NCI-H187 treated with DMSO at 0.1 percent for 48 hours (cell line): ENCODE measurements at places on chromosomes 12 and 14.

GRCh38 chr14:72856530-72857266, 37.2 kb downstream of the DPF3 start:
- no peak for DNase-seq

DNA sequence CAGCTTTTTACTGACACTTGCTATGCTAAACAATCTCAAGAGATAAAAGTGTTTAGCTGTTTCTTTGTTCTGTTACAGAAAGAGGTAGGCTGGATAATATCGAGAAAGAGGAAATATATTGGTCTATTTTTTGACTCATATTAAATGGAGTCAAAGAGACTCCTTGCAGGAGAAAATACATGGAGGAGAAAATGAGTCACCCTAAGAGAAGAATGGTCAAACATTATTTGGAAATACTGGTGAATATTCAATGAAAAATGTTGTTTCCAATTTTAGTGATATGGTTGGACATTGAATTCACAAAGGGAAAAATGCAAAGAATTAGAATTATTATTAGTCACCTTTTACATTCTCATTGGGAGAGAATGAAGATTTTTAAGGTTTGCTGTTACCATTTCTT, 3.2 kb downstream of the KCNJ8 start:
- DNase-seq: no peak

DNA sequence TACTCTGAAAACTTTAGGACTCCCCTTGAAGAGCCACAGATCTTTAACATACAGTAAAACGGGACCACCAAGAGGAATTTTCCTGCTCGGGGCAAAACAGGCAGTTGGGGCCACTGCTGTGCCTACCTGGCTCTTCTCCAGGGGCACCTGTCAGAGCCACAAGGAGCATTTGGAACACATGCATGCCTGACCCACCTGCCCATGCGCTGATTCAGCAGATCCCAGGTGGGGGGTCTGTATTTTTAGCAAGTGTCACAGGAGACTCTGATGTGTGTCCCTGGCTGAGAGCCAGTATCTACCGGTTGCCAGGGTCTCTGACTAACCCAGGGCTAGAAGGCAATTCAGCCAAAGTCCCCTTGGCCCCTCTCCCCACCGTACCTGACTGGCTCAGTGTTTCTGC, 6.5 kb downstream of the CTDSP2 start:
- no peak for DNase-seq

- no peak for DNase-seq
Measured at GRCh38 chr12:23564451-23565152, 384.9 kb downstream of the SOX5 start.

GRCh38 chr14:69615121-69615495, 3.7 kb downstream of the SUSD6 start:
- DNase-seq: no peak

DNA sequence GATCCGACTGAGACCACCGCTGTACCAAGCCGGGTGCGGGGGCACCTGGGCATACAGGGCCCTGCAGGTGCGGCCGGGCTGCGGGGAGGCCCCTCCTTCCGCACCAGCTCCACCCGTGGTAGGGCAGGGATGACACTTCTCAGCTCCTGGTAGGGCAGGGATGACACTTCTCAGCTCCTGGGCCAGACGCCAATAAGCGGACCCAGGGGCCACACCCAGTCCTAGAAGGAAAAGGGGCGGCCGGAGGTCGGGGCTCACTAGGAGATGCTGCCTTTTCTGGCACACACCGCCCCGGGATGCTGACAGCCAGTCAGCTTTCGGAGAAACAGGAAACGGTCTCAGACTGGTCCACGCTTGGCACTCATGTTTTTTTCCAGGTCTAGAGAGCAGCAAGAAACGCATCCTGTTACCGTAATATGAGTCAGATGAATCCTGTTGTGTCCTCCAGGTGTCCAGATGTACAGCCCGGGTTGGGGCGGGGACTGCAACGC, 34.8 kb downstream of the NFKBIA start:
- peak; percentile 68 for DNase-seq

DNA sequence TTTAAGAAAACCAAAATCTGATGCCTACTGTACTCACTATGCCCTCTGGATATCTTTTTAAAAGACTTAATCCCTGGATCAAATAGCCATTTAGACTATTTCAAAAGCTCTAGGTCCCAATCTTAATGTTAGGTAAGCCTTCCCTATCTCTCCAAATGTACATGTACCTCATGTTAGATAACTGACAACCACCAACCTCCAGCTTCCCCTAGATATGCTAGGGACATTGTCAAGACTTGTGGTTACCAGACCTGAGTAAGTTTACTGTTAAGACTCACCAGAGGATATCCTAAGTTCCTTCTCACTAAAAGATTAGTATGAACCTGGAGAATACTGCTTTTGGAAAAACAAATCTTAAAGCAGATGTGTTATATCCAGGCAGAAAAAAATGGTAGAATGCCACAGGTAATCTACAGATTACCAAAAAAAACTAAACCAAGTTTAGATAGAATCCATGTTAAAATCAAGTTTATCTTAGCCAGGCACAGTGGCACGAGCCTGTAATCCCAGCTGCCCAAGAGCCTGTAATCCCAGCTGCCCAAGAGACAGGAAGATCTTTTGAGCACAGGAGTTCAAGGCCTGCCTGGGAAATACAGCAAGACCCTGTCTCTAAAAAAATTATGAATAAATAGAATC, 9.7 kb downstream of the NAP1L1 start:
- DNase-seq: no peak

DNA sequence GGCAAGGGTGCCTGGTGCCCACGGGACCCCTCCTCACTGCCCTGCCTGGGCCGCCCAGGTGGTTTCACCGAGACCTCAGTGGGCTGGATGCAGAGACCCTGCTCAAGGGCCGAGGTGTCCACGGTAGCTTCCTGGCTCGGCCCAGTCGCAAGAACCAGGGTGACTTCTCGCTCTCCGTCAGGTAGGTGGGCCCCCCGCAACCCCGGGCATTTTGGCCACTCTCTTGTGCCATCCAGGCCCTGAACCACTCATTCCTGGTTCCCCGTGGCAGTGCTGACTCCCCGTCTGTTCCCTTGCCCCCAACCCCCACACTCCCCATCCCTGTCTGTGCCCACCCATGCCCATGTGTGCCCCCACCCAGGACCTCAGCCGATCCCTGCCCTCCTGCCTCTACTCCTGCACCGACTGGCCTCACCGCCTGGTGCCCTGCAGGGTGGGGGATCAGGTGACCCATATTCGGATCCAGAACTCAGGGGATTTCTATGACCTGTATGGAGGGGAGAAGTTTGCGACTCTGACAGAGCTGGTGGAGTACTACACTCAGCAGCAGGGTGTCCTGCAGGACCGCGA, 480 bp downstream of the PTPN6 start:
- no peak for DNase-seq

GRCh38 chr14:61520576-61520975, 174.7 kb upstream of the HIF1A start:
- DNase-seq: no peak

- DNase-seq: no peak
Measured at GRCh38 chr14:31582286-31582691, 21.1 kb downstream of the NUBPL start.

DNA sequence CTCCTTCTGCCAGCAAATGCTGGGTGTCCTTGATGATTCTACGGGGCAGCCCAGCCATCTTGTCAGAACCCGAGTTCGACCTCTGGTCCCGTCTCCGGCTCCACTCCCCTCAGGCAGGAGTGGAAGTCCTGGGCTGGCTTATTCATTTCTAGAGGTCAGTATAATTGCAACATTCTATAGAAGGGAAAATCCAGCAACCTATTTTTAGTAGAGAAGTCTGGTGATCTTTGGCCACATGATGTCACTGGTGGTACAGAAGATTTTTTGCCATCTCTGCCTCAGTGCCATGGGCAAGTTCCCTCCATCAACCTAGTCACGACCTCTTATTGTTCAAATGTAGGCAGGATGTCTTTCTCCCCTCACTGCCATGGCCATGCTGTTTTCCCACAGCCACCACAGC, 22.4 kb downstream of the OR10G2 start:
- DNase-seq: no peak

DNA sequence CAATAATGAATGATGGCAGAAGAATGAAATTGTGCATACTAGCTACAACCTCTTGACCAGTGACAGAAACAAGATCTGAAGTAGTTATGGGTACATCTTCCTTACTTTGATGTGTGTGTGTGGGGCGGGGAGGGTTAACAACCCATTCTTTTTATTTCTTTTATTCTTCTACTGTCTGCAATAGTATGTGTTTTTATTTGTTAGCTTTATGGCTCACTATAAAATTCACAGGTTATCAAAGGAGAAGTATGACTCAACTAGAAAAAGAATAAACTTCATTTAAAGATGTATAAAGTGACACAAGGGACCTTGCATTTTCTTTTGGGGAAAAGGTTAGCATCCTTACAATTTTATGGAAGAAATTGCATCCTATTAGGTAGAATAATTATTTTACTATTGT, 430.5 kb downstream of the DAD1 start:
- DNase-seq: no peak

- no peak for DNase-seq
Measured at GRCh38 chr14:99552572-99553216, 51.3 kb downstream of the CCDC85C start.

GRCh38 chr14:20659813-20660395, 18.4 kb upstream of the OR6S1 start:
- no peak for DNase-seq

GRCh38 chr14:21802441-21802840, 128.8 kb upstream of the OR4E1 start:
- DNase-seq: no peak

DNA sequence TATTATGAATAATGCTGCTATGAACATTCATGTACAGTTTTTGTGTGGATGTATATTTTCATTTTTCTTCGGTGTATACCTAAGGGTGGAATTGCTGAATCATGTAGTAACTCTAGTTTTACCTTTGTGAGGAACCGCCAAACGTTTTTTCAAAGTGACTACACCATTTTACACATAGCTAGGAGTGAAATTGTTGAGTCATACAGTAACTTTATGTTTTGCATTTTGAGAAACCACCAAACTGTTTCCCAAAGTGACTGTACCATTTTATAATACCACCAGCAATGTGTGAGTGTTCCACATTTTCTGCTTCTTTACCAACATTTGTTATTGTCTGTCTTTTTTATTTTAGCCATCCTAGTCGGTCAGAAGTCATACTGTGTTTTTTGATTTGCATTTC, 3.1 kb upstream of the TPH2 start:
- DNase-seq: no peak

GRCh38 chr12:114685869-114686268, 1.9 kb upstream of the TBX3 start:
- no peak for DNase-seq

DNA sequence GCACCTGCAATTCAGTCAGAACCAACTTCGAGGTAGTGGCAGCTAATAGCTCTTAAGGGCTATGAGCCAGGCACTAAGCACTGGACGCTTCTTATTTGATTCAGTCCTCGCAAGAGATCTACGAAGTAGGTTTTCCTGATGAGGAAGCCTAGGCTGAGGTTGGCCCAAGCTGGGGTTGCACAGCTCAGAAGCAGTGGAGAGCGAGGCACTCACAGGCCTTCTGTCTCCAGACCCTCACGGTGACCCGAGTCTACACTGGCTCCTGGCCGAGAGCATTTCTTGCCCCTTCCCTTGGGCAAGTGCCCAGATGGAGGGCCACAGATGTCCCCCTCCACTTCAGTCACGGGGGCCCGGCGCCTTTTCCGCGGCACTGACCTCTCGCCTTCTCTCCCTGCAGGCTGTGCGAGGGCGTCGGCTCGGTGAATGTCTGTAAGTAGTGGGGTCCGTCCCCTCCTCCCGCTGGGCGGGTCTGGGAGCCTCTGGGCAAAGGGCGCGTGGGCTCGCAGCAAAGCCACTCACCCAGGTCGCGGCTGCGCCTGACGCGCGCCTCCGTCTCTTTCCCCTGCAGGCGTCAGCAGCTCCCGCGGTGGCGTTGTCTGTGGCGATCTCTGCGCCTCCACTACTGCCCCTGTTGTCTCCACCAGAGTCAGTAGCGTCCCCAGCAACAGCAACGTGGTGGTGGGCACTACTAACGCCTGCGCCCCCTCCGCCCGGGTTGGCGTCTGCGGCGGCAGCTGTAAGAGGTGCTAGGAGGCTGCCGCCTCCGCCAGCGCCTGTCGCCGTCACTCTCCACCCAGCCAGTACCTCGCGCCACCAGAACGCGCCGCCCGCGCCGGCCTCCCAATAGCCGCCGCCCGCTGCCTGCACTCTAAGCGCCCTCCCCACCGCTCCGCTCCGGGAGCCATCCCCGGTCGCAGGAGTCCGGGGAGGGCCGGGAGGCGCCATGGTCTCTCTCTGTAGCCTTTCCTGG, 13.1 kb downstream of the KRT83 start:
- DNase-seq: no peak

DNA sequence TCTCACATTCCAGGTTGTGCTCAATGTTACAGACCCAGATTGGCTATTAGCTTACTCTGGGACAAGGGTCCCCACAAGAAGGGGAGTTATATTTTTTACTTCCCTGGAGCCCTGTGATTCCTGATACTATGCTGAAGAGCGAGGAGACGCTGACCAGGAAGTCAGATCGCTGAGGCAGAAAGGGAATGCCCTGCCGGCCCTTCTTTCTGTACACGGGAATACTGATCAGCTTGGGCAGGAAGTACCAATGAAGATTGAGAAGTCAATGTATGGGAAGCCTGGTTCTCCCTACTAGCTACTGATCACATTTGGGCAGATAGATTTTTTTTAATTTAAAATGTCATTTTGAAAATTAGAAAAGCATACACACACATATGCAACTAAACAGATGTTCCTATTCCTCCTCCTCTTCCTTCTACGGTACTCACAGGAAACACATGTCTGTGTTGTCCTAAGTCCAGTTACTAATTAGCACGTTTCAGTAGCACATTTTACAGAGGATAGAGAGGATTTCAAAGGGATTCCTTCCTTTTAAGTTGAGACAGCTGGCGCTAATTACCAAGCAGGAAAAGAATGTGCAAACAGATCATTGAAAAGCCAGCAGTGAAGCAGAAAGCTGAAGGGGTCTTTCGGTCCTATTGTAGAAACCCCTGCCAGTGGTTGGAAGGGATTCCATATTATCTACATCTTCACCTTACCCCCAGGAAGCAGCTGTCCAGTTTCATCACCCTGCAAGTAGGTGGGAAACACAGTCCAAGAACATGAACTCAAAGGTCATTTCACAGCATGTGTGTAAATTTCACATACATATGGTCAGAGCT, 292.4 kb downstream of the DUSP6 start:
- DNase-seq: no peak

- DNase-seq: no peak
Measured at GRCh38 chr14:75368333-75368732, 59.5 kb upstream of the JDP2 start.

- DNase-seq: no peak
Measured at GRCh38 chr12:59699421-59700152, 103.8 kb downstream of the SLC16A7 start.

DNA sequence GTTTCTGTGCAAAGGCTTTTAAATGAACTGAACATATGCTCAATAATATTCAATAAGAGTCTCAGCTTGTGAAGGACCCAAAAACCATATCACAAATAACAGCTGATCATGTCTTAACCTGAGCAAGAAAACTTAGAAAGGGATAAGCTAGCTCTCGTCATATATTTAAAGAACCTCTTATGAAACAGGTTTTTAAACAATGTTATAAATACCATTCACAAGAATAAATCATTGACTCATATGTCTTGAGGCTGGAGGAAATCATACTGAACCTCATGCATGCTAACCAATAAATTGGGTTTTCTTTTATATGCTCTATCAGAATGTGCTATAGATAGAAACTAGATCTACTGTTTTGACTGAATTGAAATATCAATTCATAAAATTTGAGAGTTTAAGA, 426.9 kb downstream of the NOVA1 start:
- no peak for DNase-seq
